Smooth muscle cell of the coronary artery (primary cell): ENCODE measurements at places on chromosomes 2 and 18. TPM values are rescaled to one million over a fixed set of nuclear protein-coding genes. Genes with fewer than 3 reads are reported as not detected.

The GBX2 gene
- 0.60 TPM in 1 of 2 replicates, not detected in the other for total RNA-seq

The B4GALT6 gene
- 2.1 and 2.3 TPM in 2 replicates for total RNA-seq

The PDE6D gene
- total RNA-seq, result 5.0 and 13.1 TPM in 2 replicates

The DOK6 gene
- 0.45 and 14.4 TPM in 2 replicates for total RNA-seq

The HMSD gene
- not detected in 2 replicates for total RNA-seq
